ENCODE measurements at places on chromosomes 11 and 22.
A peak's percentile ranks its signal among the peaks of the same experiment; 100 is the strongest.

DNA sequence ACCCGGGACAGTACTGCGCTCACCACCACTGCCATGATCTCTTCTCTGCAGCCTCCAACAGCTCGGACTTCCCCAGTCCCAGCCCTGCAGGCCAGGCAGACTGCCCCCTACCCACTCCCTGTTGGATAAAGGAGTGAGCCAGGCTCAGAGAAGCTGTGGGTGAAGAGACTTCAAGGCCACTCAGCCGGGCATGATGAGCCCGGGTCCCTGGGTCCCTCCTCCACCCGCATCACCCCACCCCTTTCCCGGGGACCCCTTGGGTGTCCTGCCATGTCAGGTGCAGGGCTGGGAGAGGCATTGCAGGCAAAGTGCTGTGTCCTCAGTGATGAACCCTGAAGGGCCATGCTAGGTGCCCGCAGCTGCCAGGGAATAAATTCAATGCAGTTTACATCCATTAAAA is 14.5 kb downstream of the LSP1 start:
- no peak for DNase-seq

DNA sequence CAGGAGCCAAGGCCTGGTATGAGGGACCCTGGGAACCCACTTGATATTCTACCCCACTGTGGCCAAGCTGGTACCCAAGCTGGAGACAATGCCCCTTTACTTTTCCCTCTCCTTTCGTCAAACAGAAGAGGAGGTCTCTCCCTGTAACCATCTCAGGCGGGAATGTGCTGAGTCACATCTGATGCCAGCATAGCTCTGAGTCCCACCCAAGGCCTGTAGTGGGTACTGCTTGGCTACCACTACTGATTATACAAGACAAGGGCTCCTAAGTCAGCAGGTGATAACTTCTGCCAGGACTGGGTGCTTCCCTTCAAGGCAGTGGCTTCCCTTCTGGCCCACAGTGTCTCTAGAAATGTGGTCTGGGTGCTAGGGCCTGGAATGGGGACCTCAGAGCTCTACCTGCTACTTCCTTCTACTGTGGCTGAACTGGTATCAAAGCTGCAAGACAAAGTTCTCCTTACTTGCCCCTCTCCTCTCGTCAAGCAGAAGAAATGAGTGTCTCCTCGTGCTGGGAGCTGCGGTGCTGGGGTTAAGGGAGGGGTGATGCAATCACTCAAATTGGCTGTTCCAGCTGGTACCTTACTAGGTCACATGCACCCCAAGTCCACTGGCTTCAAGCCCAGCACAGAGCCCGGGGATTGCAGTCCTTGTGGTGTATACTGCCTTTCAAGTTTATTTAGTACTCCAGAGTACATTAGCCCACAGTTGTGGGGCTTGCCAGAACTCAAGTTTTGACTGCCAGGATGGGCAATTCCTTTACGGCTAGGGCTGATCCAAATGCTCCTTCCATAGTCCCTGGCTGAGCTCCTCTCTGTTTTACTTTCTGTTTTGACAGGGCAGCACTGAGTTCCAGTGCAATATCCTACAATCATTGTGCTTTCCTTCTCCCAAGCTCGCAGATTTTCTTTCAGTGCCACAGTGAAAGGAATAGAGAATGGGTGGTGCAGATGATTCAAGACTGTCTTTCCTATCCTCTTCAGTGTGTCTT is 419.7 kb upstream of the CNTN5 start:
- no peak for DNase-seq

- no peak for DNase-seq
Observed at GRCh38 chr11:100637706-100638105, 49.4 kb upstream of the ARHGAP42 start.

DNA sequence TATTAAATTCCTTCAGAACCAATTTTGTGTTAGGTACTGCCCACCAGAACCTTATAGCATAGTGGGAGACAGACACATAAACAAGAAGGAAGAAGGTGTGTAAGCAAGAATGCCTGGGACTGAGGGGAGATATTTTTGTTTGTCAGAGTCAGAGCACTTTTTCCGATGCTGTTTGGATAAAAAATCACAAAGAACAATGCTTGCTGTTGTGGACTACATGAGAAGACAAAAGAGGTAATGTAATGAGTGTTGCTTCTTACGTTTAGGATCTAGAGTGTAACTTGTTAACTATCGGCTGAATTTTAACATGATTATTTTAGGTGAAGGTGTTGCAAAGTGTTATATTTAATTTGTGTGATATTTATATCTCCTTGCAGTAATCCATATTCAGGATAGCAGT is 84.9 kb downstream of the ATM start:
- DNase-seq = no peak

GRCh38 chr22:50293441-50294318 is 13.8 kb downstream of the PLXNB2 start:
- no peak for DNase-seq

DNA sequence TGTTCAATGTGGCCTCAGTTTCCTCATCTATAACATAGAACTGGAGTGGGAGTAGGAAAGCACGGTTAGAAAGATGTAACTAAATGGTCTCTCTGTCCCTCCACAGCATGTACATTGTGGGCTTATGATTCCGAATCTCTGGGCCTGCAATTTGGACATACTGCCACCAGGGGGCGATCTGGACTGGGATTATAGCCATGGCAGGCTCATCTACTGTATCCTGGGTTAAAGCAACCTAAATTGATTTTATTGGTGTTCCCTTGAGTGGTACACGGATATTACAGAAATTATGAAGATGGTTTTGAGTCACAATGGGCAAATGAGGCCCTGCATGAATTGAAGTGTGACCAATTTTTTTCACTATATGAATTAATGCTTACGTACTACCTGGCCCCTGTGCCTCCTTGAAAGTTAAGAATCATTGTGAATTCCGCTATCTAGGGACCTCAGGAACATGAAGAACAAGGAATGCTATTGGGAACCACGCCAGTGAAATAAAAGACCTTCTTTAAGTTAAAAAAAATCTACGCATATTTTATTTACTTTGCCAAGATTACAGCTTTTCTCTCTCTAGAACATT is 32.9 kb downstream of the TST start:
- no peak for DNase-seq

- DNase-seq = no peak
Observed at GRCh38 chr11:128057786-128058395, 529.5 kb downstream of the ETS1 start.

DNA sequence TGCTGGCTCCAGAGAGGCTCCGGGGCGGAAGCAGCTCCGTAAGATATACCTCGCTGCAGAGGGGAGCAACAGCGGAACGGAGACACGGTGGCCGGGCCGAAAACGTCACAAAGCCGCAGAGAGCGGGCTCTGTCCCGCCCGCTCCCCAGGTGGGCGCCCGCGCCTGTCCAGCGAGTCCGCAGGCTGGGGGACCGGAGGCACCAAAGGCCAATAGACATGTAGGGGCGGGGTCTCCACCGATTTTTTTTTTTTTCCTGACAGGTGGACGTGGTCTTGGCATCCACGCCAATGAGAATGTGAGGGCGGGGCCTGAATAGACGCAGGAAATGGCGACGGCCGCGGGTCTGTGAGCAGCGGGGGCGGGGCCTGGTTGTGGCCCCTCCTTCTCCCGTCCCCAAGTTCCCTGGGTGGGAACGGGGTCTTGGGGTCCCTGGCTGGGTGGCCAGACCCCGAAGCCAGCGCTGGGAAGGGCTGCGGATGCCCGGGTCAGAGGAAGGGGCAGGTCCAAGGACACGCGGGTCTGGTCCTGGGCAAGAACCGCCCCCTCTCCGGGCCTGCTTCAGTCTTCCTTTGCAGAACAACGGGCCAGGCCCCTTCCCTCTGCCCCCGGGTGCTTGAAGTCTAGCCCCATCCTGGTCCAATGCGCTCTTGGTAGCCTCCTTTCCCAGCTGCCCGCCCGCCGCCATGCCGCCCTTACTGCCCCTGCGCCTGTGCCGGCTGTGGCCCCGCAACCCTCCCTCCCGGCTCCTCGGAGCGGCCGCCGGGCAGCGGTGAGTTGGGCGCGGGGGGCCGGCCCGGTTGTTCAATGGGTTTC is at the start of gene DNAJC4:
Gene DNAJC4 (plus strand): TSS at position 378 of the 814 bp plus-strand sequence. CDS start 307 bp downstream, at position 685.
- no peak for DNase-seq

- DNase-seq = no peak
Observed at GRCh38 chr11:116287866-116288265, 484.9 kb downstream of the BUD13 start.

GRCh38 chr22:31952472-31952871 is 8.1 kb downstream of the YWHAH start:
- peak; percentile 63 for DNase-seq

- no peak for DNase-seq
Observed at GRCh38 chr11:124474079-124474478, 28.6 kb upstream of the OR8B8 start.

GRCh38 chr11:74615988-74616387 is 23.6 kb downstream of the POLD3 start:
- no peak for DNase-seq

GRCh38 chr22:25375683-25376082 is 156.2 kb downstream of the CRYBB2 start:
- DNase-seq = no peak

- no peak for DNase-seq
Observed at GRCh38 chr22:34687116-34687515, 378.8 kb upstream of the ISX start.

DNA sequence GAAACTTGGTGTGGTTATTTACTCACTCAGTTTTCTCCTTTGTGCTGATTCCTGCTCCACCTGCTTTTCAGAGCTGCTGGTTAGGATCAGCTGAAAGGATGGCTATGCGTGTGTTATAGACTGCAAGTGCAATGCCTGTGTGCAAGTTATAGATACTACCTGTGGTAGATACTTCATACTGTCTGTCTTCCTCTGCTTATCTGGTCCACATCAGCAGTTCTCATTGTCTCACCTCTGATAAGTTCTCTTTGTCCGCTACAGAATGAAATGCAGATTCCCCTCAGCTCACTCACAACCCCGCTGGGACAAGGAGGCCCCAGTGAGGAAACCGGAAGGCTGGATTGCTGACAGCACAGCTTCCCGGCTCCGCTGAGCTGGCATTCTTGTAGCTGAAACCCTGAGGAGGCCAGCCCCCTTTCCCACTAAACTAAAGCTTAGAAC is 37.5 kb upstream of the LYVE1 start:
- no peak for DNase-seq

GRCh38 chr22:22099194-22099486 is 116.6 kb upstream of the TOP3B start:
- no peak for DNase-seq

DNA sequence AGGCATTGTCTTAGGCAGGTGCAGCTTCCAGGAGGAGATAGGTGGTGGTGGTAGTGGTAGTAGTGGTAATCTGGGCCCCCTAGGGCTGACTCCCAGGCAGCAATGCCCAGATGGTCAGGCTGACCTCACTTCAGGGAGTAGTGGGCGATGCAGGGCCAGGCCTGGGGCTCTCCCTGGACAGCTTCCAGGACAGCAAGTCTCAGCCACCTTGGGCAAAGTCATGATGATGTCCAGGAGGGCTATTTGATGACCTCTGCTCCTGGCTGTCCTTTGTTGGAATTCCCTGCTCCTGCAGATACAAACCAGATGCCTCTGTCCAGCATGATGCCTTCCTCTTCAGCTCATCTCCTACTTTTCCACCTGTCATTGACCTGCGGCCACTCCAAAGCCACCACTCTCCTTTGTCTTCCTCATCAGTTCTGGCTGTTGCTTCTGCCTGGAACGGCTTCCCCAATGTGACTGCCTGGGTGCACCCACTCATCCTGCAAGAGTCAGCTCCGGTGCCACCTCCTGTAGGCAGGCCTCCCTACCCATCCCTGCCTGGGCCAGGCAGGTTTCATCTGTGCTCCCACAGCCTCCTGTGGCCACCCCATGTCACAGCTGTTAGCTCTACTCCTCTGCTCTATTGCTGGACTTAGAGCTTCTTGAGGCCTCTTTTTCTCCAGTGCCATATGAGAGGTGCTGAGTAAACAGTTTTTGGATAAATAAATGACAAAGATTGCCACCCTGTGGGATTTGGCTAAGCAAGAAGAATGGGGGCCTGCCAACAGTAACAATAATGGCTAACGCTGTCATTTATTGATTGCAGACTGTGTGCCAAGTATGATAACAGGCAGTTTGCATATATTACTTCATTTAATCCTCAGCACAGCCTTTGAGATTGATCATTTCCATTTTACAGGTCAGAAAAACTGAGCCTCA is 172.9 kb upstream of the NECTIN1 start:
- no peak for DNase-seq

- DNase-seq = peak; percentile 13
Observed at GRCh38 chr22:47835726-47836125, 1073.3 kb downstream of the TBC1D22A start.

GRCh38 chr11:65615950-65616574 is 486 bp downstream of the PCNX3 start:
- no peak for DNase-seq

- peak; percentile 80 for DNase-seq
Observed at GRCh38 chr11:77091146-77091940, 11.3 kb upstream of the OMP start.

DNA sequence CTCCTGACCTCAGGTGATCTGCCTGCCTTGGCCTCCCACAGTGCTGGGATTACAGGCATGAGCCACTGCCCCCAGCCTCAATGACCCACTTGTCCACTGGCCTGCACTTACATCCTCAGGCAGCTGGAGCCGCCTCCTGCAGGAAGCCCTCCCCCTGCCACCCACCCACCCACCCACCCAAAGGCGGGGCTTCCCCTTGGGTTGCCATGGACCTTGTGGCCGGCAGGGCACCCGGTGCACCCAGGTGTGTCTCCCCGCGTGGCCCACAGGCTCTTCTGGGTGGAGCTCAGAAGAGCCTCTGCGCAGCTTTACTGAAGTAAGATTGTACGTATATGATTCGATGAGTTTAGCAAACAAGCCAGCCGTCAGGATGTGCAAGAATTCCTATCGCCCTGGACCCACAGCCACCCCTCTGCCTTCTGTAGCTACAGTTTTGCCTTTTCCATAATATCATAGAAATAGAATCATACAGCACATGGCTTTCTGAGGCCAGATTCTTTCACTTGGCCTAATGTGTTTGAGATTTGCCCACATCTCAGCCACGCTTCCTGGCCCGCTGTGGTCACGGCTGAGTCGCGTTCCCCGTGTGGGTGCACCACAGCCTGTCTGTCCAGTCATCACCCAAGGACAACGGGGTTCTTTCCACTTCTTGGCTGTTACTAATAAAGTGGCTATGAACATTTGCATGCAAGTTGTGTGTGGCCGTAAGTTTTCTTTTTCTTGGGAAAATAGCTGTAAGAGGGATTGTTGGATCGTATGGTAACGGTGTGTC is 5.3 kb upstream of the BRSK2 start:
- no peak for DNase-seq

DNA sequence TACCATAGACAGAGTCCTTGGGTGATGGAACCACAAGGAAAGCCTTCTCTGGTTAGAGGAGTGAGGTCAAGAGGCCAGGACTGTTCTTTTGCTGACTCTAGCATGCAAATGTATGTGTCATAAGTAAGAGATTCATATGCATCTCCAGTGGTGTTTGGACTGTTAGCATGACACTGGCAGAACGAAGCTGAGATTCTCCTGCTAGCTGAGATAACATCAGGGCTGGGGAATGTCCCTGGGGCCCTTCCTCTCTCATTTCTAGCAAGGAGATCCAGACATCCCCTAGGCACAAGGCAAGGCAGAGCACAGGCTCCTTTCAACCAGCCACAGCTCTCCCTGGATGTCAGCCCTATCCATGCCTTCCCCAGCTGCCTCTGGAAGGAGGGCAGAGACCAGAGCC is 711.3 kb downstream of the OPCML start:
- no peak for DNase-seq

- no peak for DNase-seq
Observed at GRCh38 chr11:91796999-91797398, 427.6 kb upstream of the FAT3 start.

- no peak for DNase-seq
Observed at GRCh38 chr11:94912806-94913205, 60.5 kb downstream of the CWC15 start.

All from RWPE1 (cell line).